Activated CD4-positive, alpha-beta memory T cell treated with anti-CD3 and anti-CD28 coated beads, Interleukin-2, amount 10 ng/mL, durations not matched to agents 7 days and 5 days (primary cell): ENCODE measurements at places on chromosomes 4 and X. TPM values are rescaled to one million over a fixed set of nuclear protein-coding genes. Genes with fewer than 3 reads are reported as not detected.

GRCh38 chr4:130146773-130147172 lies 1050.8 kb downstream of the C4orf33 start:
- no peak for DNase-seq

- no peak for DNase-seq
These were observed 14.4 kb downstream of the MECP2 start for GRCh38 chrX:154083126-154083517.

DNA sequence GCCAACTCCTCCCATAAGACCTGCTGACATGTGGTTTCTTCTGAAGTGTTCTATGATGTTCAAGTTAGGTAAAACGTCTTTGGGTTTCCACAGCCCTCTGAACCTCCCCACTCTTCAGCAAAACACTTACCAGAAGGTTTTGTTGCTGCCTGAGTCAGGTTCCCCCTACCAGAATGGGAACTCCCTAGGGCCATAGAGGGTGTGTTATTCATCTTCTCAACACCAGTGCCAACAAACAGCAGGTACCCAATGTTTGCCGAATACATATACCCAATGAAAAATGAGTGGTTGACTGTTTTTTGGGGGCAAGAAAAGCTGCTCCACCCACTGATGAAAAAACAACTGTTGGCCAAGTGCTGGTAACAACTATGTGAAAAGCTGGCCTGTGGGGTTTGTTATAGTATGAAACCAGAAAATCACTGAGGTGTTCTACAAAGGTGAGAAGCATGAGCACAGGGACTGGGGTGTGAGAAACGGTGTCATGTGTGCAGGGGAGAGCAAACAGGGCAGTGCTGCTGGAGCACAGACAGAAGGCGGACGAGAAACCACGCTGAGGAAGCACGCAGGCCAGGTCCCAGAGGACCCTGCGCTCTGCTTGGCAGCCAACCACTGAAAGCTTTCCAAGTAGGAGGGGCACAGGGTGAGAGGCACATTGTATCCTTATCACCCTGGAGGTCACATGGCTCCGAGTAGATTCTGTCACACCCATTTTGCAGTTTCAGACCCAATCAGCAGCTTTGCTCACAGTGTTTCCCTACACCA lies 28.8 kb downstream of the ATP8A1 start:
- no peak for DNase-seq

SSX2 gene
- not detected for total RNA-seq

CXorf65 gene
- total RNA-seq: 26.4 TPM

DNA sequence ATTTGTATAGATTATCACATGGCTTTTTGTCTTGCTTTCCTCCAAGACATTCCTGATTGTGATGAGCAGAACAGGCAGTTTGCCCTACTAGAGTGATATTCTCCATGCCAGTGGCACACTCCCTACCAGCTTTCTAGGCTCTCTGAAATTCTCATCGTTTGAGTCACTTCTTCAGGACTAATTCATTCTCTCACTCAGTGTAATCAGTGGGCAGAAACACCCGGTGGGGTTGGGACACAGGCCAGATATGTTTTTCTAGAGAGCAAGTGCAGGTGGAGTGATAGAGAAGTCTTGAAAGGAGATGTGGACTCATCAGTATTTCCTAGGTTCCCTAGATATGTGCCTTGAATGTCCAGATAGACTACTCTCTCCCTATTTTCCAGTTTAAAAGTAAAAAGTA lies 13.1 kb downstream of the RAB33A start:
- DNase-seq: no peak

- no peak for DNase-seq
These were observed 202.0 kb downstream of the DCLK2 start for GRCh38 chr4:150280081-150280895.
